ENCODE measurements at places on chromosomes 13 and 19.

GRCh38 chr19:35545855-35546381 lies 492 bp downstream of the TMEM147 start:
- DNase-seq: peak; percentile 27

DNA sequence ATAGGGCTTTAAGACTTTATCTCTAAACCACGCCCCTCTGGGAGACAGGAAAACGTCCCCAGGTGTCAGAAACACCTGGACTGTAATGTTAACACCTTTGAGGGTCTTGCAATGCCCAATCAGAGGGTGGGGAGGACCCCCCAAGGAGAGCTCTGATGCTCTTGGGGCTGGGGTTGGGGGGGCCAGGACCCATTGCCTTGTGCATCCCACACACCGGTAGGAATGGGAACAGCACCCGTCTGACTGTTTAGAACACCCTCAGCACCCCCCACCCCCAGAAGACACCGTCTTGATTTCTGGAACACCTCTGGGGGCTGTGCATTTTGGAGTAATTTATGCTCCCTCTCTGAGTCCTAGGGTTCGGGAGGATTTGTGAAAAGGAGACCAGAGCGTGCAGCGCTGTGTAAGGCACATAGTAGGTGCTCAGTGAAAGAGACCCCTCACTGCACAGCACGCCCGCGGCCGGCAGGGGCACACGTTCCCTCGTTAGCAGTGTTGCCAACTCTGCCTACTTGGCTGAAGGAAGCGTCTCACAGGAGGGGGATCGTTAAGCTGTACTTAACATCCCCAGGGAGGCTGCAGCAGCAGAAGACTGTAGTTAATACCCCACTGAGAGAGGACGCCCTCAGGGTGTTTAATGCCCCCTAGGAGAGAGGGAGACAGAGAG lies 2.8 kb upstream of the ERFL start:
- DNase-seq: no peak

DNA sequence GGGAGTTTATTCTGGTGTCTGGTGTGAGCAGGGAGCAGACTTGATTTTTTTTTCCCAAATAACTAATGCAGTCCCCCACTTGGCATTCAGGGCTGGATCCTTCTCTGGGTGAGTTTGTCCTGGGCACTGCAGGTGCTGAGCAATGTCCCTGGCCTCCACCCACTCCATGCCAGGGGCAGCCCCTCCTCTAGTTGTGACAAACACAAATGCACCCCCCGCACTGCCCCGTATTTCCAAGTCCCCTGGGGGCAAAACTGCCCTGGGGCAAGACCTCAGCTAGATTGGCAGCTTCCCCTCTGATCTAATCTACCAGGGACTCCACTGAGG lies 6.4 kb downstream of the MOB3A start:
- no peak for DNase-seq

GRCh38 chr19:29687897-29688728 lies 22.9 kb downstream of the PLEKHF1 start:
- no peak for DNase-seq

- no peak for DNase-seq
These were observed 22.0 kb downstream of the SBNO2 start for GRCh38 chr19:1151917-1152587.

Data from stimulated activated CD8-positive, alpha-beta memory T cell treated with anti-CD3 and anti-CD28 coated beads, Interleukin-4, amount 100 ng/mL, for 4 hours (primary cell).